ENCODE measurements at places on chromosomes 3 and 15. TPM values are rescaled to one million over a fixed set of nuclear protein-coding genes. Genes with fewer than 3 reads are reported as not detected.

The DNASE1L3 gene
- total RNA-seq, result 0.89 TPM

The BCL2A1 gene
- total RNA-seq, result 0.35 TPM

The ZPLD1 gene
- total RNA-seq, result under 0.01 TPM

The TOP2B gene
- total RNA-seq, result 115 TPM

The CNTN4 gene
- total RNA-seq, result 6.8 TPM

The MNS1 gene
- 5.1 TPM for total RNA-seq

The HMG20A gene
- 30.5 TPM for total RNA-seq

The THAP10 gene
- total RNA-seq, result 1.5 TPM

- peaks cover 42% of the 10 kb centered on the region for H3K27me3 ChIP-seq
- peak within 1 kb of the TSS; percentile 55 for H3K4me3 ChIP-seq
- DNase-seq, result peak; percentile 87
- peaks cover 12% of the 10 kb centered on the region for H3K36me3 ChIP-seq
- peak within 1 kb of the TSS; percentile 89 for H3K27ac ChIP-seq
These were observed at the start of gene TPM1 for GRCh38 chr15:63041974-63042876. TPM1 (plus strand) TSS chr15:63042747; CDS start chr15:63042830, 83 bp downstream.

DNA sequence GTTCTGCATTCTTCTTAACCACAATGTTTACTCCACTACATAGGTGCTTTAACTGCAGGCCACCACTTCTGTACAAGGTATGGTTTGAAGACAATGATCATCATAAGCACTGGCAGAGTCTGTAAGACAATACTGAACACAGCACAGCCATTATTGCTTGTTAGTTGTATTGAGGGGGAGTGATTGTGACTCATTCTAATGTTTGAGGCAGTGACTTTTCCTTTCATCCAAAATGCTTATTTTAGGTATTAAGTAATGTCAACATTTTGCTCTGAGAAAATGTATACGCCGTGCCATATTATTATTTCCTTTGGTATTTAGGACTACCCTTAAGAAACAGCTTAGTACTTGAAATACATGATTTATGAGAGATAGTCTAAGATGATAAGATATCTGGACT, 618.2 kb upstream of the ZNF717 start:
- no peak for DNase-seq
- H3K27ac ChIP-seq, result no peak overlapping the region
- no peaks in the 10 kb centered on the region for H3K36me3 ChIP-seq
- no peak overlapping the region for H3K4me3 ChIP-seq
- no peaks in the 10 kb centered on the region for H3K4me1 ChIP-seq
- H3K27me3 ChIP-seq, result no peaks in the 10 kb centered on the region

GRCh38 chr15:89630260-89630659, 25.0 kb downstream of the KIF7 start:
- H3K36me3 ChIP-seq, result peaks cover 83% of the 10 kb centered on the region
- H3K27ac ChIP-seq, result no peak overlapping the region
- DNase-seq, result no peak
- no peak overlapping the region for H3K4me3 ChIP-seq
- H3K4me1 ChIP-seq, result no peaks in the 10 kb centered on the region

GRCh38 chr15:47523681-47524475, 193.4 kb upstream of the SEMA6D start:
- H3K4me3 ChIP-seq, result no peak overlapping the region
- no peaks in the 10 kb centered on the region for H3K36me3 ChIP-seq
- H3K27me3 ChIP-seq, result no peaks in the 10 kb centered on the region
- no peaks in the 10 kb centered on the region for H3K4me1 ChIP-seq
- no peak for DNase-seq

- H3K4me1 ChIP-seq, result no peaks in the 10 kb centered on the region
- no peak overlapping the region for H3K27ac ChIP-seq
- H3K4me3 ChIP-seq, result no peak overlapping the region
- H3K36me3 ChIP-seq, result peaks cover 86% of the 10 kb centered on the region
- no peak for DNase-seq
These were observed 15.3 kb downstream of the PLXNB1 start for GRCh38 chr3:48414376-48415250.

DNA sequence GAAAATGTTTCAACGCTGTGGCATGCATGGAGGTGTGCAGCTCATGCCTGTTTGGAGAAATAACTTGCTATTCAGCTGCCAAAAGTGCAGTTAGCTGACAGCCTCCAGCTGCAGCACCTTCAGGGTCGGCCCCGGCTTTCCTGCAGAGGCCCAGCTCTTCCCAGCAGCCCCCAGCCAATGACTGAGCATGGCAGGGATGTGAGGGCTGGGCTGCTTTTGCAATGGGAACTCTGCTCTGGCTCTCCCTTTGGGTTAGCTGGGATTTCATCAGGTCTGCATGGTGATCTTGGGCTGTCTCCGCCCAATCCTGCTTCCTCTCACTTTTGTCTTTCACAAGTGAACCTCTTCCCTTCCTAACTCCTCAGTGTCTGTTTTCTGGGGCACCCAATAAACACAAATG, 396.6 kb downstream of the EPHB1 start:
- no peaks in the 10 kb centered on the region for H3K27me3 ChIP-seq
- no peaks in the 10 kb centered on the region for H3K4me1 ChIP-seq
- H3K27ac ChIP-seq, result no peak overlapping the region
- DNase-seq, result no peak
- H3K36me3 ChIP-seq, result no peaks in the 10 kb centered on the region
- no peak overlapping the region for H3K4me3 ChIP-seq

DNA sequence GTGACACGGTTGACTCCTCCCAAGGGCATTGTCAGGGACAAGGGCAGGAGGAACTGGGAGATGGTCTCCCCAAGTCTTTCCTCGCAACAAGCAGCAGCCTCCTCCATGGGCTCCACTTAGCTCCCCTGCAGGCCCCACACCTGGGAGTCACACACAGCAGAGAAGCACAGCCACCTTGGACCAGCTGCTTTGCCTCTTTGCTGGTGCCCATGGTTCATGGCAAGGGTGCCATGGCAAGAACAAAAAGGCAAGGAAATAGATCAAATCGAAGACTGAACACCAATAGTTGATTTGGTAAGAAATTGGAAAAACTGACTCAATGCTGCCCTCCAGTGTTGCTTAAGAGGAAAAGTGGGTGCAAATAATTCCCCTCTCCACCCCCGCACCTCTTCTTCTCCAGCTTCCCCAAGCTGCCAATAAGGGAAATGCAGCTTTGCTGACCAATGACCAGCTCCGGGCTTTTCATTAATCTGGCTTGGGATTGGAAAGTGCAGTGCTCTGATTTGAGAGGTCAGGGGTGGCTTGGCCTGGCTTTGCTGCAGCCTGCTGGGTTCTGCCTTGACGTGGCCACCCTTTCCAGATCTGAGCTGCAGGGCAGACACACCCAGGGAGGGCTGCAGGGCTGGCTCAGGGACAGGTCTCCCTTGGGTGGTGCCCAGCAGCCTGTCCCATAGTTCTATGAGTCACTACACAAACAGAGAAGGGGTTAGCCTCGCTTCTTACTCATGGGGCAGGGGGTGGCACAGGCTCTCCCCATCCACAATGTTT, 162.0 kb downstream of the KLF13 start:
- peak; percentile 86 for DNase-seq
- H3K27ac ChIP-seq, result no peak overlapping the region

- H3K27ac ChIP-seq, result no peak overlapping the region
- H3K36me3 ChIP-seq, result no peaks in the 10 kb centered on the region
- no peak overlapping the region for H3K4me3 ChIP-seq
- H3K27me3 ChIP-seq, result no peaks in the 10 kb centered on the region
- no peak for DNase-seq
- H3K4me1 ChIP-seq, result no peaks in the 10 kb centered on the region
These were observed 15.6 kb downstream of the FBXW12 start for GRCh38 chr3:48387634-48388033.

- no peak overlapping the region for H3K27ac ChIP-seq
- no peak for DNase-seq
- H3K4me3 ChIP-seq, result no peak overlapping the region
- H3K27me3 ChIP-seq, result no peaks in the 10 kb centered on the region
- H3K4me1 ChIP-seq, result no peaks in the 10 kb centered on the region
These were observed 211.2 kb downstream of the ROBO2 start for GRCh38 chr3:77251136-77251535.

GRCh38 chr15:77457191-77457904, 36.7 kb downstream of the HMG20A start:
- H3K36me3 ChIP-seq, result peaks cover 17% of the 10 kb centered on the region
- no peak for DNase-seq
- no peaks in the 10 kb centered on the region for H3K27me3 ChIP-seq
- no peak overlapping the region for H3K4me3 ChIP-seq
- peak overlapping the region; percentile 63 for H3K27ac ChIP-seq

- peaks cover 43% of the 10 kb centered on the region for H3K4me1 ChIP-seq
- no peaks in the 10 kb centered on the region for H3K27me3 ChIP-seq
- H3K4me3 ChIP-seq, result no peak overlapping the region
These were observed 5.1 kb downstream of the SCAMP2 start for GRCh38 chr15:74868059-74868458.

GRCh38 chr3:9292516-9292915, 43.1 kb upstream of the SRGAP3 start:
- no peaks in the 10 kb centered on the region for H3K36me3 ChIP-seq
- no peak overlapping the region for H3K27ac ChIP-seq
- no peak for DNase-seq
- no peak overlapping the region for H3K4me3 ChIP-seq
- H3K4me1 ChIP-seq, result peaks cover 2% of the 10 kb centered on the region

- H3K27ac ChIP-seq, result no peak overlapping the region
- H3K36me3 ChIP-seq, result no peaks in the 10 kb centered on the region
- H3K4me3 ChIP-seq, result no peak overlapping the region
- no peaks in the 10 kb centered on the region for H3K4me1 ChIP-seq
These were observed 3.8 kb upstream of the OR4F15 start for GRCh38 chr15:101808201-101808600.
